ENCODE measurements at places on chromosomes 13 and 19. TPM values are rescaled to one million over a fixed set of nuclear protein-coding genes. Genes with fewer than 3 reads are reported as not detected.

Gene GFY
- total RNA-seq: not detected

Gene WDR62
- total RNA-seq: 6.0 TPM

Gene IZUMO2
- total RNA-seq: not detected

Gene DGKH
- total RNA-seq: 14.7 TPM

Gene PPP2R1A
- total RNA-seq: 236 TPM

Gene ZNF223
- 5.2 TPM for total RNA-seq

DNA sequence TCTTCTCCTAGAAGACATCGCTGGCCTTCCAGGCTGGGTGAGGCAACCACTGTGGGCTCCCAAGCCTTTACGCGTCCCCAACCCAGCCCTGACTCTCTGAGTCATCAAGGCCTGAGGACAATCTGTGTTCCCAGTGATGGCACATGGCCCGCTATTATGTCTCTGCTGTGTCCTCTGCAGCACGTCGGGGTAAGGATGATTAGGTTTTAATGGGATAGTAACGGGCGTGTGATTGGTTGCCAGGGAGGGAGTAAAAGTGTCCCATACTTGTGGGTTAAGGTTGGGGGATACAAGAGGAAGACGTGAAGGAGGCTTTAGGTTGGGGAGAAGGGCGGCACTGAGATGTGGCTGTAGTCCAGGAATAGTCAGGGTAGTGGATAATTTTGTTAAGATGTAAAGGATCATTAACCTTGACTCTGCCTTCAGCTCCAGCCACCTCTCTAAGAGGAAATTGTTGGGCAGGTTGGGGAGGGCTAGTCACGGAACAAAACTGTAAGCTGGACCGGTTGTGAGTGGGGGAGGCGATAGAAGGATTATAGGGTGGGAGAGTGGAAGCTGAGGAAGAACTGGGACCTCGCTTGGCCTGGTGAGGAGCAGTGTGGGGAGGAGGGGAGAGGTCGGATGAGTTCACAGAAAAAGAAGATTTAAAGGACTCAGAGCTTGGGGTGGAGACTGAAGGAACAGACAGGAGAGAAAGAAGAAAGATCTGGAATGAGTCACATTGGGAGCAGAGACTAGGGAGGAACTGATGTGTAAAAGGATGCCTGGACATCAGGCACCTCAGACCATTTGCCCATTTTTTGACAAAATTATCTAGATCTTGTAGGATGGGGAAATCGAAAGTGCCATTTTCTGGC lies 27.9 kb upstream of the IGFL1 start:
- no peak for DNase-seq
- H3K4me1 ChIP-seq: peaks cover 47% of the 10 kb centered on the region
- H3K27me3 ChIP-seq: peaks cover 30% of the 10 kb centered on the region
- H3K4me3 ChIP-seq: no peak overlapping the region

GRCh38 chr19:50273821-50274220 lies 55.4 kb downstream of the KCNC3 start:
- no peak for DNase-seq
- no peak overlapping the region for H3K4me3 ChIP-seq
- no peaks in the 10 kb centered on the region for H3K36me3 ChIP-seq
- H3K4me1 ChIP-seq: no peaks in the 10 kb centered on the region
- no peak overlapping the region for H3K27ac ChIP-seq

DNA sequence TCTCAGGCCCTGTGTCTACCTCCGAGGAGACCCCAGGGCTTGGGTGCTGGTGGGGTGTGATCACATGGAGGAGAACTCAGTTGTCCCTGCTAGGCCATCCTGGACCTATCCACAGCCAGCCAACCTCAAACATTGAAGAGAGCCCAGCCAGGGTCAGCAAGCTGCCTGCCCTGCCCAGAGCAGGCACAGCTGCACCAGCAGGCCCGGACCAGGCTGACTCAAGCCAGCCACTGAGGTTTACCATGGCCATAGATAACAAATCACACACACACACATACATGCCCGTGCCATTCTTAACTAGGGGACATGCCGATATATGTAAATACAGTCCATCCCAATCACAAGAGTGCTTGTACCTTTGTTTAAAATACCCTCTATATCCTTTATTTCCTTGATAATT lies 8.1 kb downstream of the ARHGEF7 start:
- H3K4me3 ChIP-seq: no peak overlapping the region
- peaks cover 60% of the 10 kb centered on the region for H3K4me1 ChIP-seq
- H3K27ac ChIP-seq: no peak overlapping the region
- H3K36me3 ChIP-seq: peaks cover 2% of the 10 kb centered on the region
- no peak for DNase-seq
- no peaks in the 10 kb centered on the region for H3K27me3 ChIP-seq

GRCh38 chr19:47109541-47110375 lies 3.8 kb downstream of the ZC3H4 start:
- peaks cover 59% of the 10 kb centered on the region for H3K4me1 ChIP-seq
- peak overlapping the region; percentile 96 for H3K4me3 ChIP-seq
- H3K27ac ChIP-seq: peak overlapping the region; percentile 98
- DNase-seq: no peak

- H3K27me3 ChIP-seq: no peaks in the 10 kb centered on the region
- peaks cover 7% of the 10 kb centered on the region for H3K4me1 ChIP-seq
- H3K36me3 ChIP-seq: peaks cover 7% of the 10 kb centered on the region
- no peak for DNase-seq
Observed at GRCh38 chr19:38216785-38217641, 7.0 kb downstream of the DPF1 start.

DNA sequence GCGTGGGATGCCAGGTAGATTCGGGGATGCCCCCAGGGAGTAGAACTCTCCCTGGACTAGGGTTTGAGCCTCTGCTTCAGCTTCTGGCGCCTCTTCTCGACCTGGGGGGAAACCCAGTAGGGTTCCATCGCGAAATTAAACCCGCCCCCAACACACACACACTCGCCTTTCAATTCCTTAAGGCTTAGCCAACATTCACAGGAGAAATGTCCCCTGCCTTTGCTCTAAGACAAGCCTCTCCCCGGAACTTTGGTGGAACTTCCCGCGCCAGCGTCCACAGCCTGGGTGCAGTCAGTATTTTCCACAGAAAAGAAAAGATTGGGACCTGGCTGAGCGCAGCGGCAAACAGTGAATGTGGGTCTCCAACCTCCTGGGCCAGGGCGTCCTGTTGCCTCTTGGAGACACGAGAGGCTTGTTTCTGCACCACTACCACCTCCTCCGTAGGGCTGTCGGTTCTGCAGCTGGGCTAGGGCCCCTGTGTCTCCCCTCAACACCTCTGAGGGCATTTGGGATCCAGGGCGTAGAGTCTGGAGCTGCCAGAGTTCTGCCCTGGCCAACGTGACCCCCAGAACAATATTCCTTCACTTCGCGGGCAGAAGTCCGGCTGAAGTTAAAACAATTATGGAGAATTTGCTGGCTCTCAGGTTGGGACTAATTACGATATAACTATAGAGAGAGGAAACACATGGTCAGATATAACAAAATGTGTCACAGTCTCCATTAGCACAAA lies 3.2 kb downstream of the PDX1 start:
- no peak overlapping the region for H3K27ac ChIP-seq
- no peak for DNase-seq
- H3K4me3 ChIP-seq: no peak overlapping the region
- H3K4me1 ChIP-seq: peaks cover 9% of the 10 kb centered on the region
- peaks cover 77% of the 10 kb centered on the region for H3K27me3 ChIP-seq

DNA sequence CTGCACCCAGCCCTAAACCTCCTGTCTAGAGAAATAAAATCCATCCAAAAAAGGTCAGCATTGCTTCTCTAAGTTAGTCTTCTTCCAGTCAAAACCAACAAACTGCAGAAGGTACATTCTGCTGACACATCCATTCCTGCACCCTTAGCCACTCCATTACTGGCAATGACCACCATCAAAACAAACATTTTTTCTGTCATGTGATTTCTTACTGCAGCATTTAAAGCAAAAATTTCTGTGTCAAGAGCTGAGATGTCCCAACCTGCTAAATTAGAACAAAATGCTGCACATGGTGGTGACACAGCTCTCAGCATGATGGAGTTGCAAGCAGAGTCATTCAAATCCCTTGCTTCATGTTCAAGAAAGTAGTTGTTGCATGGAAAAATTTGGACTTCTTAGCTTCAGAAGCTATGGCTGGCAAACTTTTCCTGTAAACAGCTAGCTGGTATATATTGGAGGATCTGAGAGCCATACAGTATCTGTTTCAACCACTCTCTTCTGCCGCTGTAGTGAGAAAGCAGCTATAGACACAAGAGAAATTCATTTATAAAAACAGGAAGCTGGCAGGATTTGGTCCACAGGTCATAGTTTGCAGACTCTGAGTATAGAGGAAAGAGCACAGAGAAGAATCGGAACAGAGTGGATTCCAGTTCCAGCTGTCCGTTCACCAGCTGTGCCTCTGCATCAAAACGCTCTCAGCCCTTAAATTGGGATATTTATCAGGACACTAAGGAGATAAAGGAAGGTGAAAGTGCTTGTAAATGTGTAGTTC lies 17.4 kb downstream of the RUBCNL start:
- H3K36me3 ChIP-seq: peaks cover 6% of the 10 kb centered on the region
- H3K4me3 ChIP-seq: peak overlapping the region; percentile 5
- H3K27me3 ChIP-seq: no peaks in the 10 kb centered on the region

- H3K27ac ChIP-seq: no peak overlapping the region
- DNase-seq: no peak
- no peaks in the 10 kb centered on the region for H3K27me3 ChIP-seq
- H3K4me1 ChIP-seq: peaks cover 21% of the 10 kb centered on the region
Observed at GRCh38 chr13:31631746-31632145, 107.6 kb upstream of the RXFP2 start.

- DNase-seq: peak; percentile 59
- H3K4me1 ChIP-seq: no peaks in the 10 kb centered on the region
- peaks cover 9% of the 10 kb centered on the region for H3K27me3 ChIP-seq
- no peak overlapping the region for H3K4me3 ChIP-seq
- no peak overlapping the region for H3K27ac ChIP-seq
Observed at GRCh38 chr13:111486331-111486730, 165.9 kb downstream of the TEX29 start.

DNA sequence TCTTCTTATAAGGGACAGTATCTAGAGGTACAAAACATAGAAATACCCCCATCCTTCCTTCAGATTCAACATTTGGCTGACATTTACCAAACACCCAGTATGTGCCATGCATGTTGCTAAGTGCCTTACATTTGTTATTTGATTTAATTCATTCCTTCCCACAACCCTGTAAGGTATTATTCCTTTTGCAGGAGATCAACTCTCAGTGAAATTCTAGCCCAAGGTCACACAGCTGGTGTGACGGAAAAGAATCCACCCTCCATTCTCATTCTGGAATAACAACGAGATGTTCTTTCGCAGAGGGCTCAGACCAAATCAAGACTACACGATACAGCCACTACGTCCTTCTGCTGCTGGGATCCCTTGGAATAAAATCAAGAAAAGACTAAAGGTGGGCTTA lies 67.8 kb downstream of the C13orf42 start:
- H3K27ac ChIP-seq: no peak overlapping the region
- H3K4me3 ChIP-seq: no peak overlapping the region
- H3K36me3 ChIP-seq: no peaks in the 10 kb centered on the region
- no peak for DNase-seq
- peaks cover 5% of the 10 kb centered on the region for H3K27me3 ChIP-seq

DNA sequence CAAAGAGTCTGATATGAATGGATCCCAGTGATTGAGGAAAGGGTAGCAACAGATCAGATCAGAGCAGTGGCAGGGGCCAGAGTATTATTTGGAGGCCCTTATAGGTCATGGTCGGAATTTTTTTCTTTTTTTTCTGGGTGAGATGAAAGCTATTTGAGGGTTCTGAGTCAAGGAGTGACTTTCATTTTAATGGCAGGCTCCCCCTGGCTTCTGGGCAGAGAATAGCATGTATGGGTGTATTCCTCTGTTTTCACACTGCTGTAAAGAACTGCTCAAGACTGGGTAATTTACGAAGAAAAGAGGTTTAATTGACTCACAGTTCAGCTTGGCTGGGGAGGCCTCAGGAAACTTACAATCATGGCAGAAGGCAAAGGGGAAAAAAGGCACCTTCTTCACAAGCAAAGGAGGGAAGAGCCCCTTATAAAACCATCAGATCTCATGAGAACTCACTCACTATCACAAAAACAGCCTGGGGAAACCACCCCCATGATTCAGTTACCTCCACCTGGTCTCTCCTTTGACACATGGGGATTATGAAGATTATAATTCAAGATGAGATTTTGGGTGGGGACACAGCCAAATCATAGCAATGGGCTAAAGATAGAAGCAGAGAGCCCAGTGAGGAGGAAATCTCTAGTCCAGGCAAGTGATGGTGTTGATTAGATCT lies 3.0 kb upstream of the SLC6A16 start:
- H3K27ac ChIP-seq: no peak overlapping the region
- H3K4me1 ChIP-seq: peaks cover 7% of the 10 kb centered on the region
- no peak overlapping the region for H3K4me3 ChIP-seq
- peaks cover 15% of the 10 kb centered on the region for H3K36me3 ChIP-seq
- DNase-seq: no peak

DNA sequence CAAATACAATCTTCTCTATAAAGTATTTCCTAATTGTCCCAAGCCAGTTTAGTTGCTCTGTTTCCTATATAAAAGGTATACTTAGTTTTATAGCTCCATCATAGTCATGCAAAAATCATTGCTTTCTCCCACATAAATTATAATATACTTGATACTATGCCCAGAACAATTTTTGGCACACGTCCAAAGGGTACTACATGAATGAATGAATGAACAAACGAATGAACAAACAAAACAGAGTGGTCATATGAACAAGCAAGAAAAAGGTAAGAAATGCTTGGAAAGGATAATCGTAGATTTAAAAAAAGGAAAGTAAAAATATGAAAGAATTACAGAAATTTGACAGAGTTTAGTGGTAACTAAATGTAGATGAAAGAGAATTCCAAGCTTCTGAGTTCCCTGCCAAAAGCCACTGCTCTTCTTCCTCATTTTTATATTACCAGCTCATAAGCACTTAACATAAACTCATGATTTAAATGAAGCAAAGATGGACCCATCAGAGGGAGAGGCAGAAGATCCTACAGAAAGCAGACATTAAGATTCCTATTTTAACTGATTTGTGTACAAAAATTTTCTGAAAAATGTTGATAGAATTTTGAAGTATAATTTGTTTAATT lies 123.2 kb downstream of the ENOX1 start:
- DNase-seq: no peak
- H3K27ac ChIP-seq: peak overlapping the region; percentile 58
- no peak overlapping the region for H3K4me3 ChIP-seq
- no peaks in the 10 kb centered on the region for H3K36me3 ChIP-seq
- no peaks in the 10 kb centered on the region for H3K27me3 ChIP-seq

DNA sequence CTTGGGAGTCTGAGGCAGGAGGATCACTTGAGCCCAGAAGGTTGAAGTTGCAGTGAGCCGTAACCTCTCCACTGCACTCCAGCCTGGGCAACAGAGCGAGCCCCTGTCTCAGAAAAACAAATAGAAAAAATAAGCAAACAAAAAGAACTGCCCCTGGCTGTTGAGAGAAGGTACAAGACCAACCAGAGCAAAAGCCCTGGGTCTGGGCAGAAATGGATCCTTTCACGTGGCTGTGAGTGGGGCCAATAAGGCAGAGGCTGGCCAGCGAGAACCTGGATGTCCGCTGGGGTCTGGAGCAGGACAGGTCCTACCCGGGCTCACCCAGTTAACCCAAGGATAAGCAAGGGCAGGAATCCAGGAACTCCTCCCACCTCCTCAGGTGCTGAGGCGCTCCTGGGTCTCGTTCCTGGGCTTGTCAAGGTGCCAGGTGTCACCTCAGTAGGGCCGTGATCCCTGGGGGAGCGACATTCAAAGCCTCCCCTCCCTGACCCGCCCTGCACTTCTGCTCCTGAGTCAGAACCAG lies 4.7 kb upstream of the SLC5A5 start:
- H3K4me1 ChIP-seq: peaks cover 4% of the 10 kb centered on the region
- DNase-seq: no peak
- peaks cover 19% of the 10 kb centered on the region for H3K27me3 ChIP-seq

Measured in chondrocyte (in vitro differentiated cells).